Aortic smooth muscle cell (primary cell): ENCODE measurements at places on chromosomes 3 and 15. TPM values are rescaled to one million over a fixed set of nuclear protein-coding genes. Genes with fewer than 3 reads are reported as not detected.

The FRMD4B gene
- 12.7 and 18.0 TPM in 2 replicates for total RNA-seq

The ITGB5 gene
- total RNA-seq: 543 and 583 TPM in 2 replicates

The UBXN7 gene
- total RNA-seq: 16.1 and 16.6 TPM in 2 replicates

The TGM4 gene
- total RNA-seq: 0.13 TPM in 1 of 2 replicates, not detected in the other

The EEFSEC gene
- 2.2 and 2.9 TPM in 2 replicates for total RNA-seq

The TMCO5A gene
- total RNA-seq: not detected in 2 replicates

The FBXL2 gene
- total RNA-seq: 8.2 and 12.9 TPM in 2 replicates

The FBXW12 gene
- not detected in 2 replicates for total RNA-seq

The GOLGA8A gene
- 12.2 and 12.7 TPM in 2 replicates for total RNA-seq

The TRMT10C gene
- total RNA-seq: 19.3 and 22.5 TPM in 2 replicates

The CCDC39 gene
- total RNA-seq: under 0.01 and 0.12 TPM in 2 replicates
